NK-92 treated with Interleukin-12 subunit alpha and Interleukin-12 subunit beta, amount 100 ng/mL, for 24 hours (cell line): ENCODE measurements at places on chromosomes 3 and 15.

- no peak for DNase-seq
Observed at GRCh38 chr3:123636431-123636841, 51.6 kb upstream of the HACD2 start.

- DNase-seq = no peak
Observed at GRCh38 chr3:29758434-29759322, 477.8 kb downstream of the RBMS3 start.

GRCh38 chr3:177811835-177812234 lies 614.6 kb upstream of the TBL1XR1 start:
- no peak for DNase-seq

GRCh38 chr15:47887241-47887800 lies 170.0 kb downstream of the SEMA6D start:
- DNase-seq = no peak

- no peak for DNase-seq
Observed at GRCh38 chr3:31848911-31849310, 132.2 kb downstream of the OSBPL10 start.

- DNase-seq = no peak
Observed at GRCh38 chr15:44033894-44034293, 161.2 kb downstream of the FRMD5 start.

DNA sequence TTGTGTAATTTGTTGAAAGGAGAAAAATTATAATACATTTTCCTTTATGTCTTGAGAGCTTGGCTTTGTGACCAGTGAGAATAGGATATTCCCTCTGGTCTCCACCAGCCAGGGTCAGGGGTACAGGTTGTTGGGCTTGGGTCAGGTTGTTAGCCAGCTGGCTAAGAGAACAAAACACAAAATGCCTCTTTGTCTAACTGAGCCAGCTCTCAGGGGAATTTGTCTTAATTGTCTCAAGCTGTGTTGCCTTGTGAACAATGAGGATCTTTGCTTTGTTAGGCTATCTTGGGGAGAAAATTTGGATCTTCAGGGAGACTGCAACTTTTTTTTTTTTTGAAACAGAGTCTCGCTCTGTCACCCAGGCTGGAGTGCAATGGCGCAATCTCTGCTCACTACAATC lies 17.7 kb upstream of the GK5 start:
- no peak for DNase-seq

- DNase-seq = no peak
Observed at GRCh38 chr15:61702224-61703020, 357.8 kb downstream of the VPS13C start.

DNA sequence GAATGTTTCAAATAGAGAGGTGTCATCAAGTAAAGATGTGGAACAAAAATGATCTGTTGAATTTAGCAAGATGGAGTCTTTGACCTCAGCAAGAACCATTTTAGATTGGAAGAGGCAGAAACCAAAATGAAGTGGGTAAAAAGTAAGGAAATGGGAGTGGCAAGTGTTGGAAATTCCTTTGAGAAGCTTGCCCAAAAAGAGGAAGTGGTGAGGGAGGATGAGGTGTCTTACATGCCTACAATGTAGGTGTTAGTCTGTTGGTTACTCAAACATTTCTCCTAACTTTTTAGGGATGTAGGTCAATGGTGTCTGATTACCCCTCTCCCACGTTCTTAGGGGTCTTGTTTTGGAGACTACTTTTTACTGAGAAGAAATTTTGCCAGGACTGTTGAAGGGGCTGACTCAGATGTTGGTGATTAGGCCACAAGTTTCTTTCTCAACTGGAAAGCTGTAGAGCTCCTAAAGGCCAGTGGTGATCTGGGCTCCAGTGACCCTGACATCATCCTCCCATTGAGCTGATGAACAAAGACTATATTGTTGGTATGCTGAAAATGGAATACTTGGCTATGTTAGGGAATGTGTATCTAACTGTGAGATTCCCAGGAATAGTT lies 5.1 kb downstream of the PPP2R3A start:
- DNase-seq = no peak
